ENCODE measurements at places on chromosomes 3 and 15.

DNA sequence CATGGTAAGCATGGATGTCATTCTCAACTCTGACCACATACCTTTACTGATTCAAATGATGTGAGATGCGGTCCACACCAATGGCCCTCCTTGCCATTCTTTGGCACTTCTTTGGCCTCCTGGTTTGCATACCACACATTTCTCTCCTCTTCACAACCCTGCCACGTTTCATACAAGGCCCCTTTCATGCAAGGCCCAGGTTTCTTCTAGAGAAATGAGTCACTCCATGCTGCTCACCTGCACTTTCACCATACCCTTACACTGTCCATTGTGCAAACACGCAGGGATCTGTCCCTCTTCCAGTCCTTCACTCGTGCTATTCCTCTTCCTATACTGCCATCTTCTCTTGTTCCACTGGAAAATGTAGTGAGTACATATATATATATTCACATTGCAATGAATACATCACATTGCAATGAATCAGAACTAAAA, 24.4 kb upstream of the SLC24A5 start:
- DNase-seq = no peak

DNA sequence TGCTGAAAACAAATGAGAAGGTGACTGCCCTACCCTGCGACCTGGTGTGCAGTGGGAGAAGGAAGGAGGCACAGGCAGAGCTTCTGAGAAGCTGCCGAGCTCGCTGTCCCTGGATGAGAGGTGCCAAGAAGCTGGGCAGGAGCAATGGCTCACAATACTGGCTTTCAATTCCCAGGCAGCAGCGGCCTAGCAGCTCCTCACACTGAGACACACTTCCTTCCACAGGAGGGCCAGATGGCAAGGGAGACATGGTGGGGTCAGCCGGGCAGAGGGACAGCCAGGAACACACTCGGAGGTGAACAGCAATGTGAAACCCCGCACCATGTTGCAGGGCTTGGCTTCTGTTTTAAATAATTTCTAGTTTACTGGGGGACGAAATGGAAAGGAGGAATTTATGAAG, 314.6 kb downstream of the EPHB1 start:
- no peak for DNase-seq

DNA sequence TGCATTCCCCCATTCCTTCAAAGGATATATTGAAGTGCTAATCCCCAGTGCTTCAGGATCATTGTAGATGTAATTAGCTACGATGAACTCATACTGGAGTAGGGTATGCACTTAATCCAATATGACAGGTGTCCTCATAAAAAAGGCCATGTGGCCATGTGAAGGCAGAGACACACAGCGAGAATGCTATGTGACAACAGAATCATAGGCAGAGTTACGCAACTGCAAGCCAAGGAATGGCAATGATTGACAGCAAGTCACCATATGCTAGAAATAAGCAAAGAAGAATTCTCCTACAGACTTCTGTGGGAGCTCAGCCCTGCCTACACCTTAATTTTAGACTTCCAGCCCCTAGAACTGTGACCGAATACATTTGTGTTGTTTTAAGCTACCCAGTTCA, 875.6 kb upstream of the ROBO1 start:
- DNase-seq = no peak

DNA sequence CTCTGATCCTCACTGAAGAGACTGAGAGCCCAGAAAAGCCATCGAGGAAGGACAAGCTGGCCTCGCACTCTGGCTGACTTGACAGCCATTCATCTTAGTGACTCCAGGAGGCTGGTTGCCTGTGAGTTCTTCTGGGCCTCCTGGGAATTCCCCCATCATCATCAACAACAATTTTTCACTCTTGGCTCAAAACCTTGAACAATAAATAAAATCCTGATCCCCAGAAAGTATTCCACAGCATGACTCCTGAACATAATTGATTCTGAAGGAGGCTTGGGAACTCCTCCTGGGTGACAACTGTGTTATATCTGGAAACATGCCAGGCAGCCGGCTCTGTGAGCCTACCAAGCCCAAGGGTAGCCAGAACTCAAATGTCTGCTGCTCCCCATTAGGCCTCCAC, 188.6 kb downstream of the SHQ1 start:
- DNase-seq = no peak

DNA sequence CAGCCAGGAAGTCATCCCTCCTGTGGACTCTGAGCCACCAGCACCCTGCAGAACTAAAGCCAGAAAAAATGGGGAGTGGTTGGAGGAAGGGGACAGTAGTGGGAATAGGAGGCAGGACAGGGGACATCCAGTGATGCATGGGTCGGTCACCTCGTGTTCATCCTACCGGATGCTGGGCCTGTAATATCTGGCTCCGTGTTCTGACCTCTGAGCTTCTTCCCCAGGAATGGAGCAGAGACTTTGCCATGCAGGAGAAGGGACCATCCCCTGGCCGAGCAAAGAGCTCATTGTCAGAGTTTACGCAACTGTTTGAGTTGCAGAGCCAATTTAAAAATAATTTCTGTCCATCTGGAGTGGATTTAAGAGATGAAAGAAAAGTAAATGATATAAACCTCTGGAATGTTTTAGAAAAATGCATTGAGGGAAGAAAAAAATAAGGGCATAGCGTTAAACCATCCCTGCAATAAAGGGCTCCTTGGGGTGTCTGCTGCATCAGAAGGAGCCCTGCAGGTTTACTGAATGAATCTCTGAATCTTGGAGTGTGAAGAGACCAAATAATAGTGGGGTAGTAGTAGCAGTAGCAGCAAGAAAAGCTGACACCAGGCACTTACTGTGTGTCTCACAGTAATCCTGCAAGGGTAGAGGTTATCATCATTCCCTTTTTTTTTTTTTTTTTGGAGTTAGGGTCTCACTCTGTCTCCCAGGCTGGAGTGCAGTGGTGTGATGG, 70.9 kb downstream of the AAGAB start:
- DNase-seq = no peak

All from WTC11 (cell line).